ENCODE measurements at places on chromosomes 1 and 21. TPM values are rescaled to one million over a fixed set of nuclear protein-coding genes. Genes with fewer than 3 reads are reported as not detected.
A peak's percentile ranks its signal among the peaks of the same experiment; 100 is the strongest.

Gene EDARADD
- 9.4 TPM for total RNA-seq

DNA sequence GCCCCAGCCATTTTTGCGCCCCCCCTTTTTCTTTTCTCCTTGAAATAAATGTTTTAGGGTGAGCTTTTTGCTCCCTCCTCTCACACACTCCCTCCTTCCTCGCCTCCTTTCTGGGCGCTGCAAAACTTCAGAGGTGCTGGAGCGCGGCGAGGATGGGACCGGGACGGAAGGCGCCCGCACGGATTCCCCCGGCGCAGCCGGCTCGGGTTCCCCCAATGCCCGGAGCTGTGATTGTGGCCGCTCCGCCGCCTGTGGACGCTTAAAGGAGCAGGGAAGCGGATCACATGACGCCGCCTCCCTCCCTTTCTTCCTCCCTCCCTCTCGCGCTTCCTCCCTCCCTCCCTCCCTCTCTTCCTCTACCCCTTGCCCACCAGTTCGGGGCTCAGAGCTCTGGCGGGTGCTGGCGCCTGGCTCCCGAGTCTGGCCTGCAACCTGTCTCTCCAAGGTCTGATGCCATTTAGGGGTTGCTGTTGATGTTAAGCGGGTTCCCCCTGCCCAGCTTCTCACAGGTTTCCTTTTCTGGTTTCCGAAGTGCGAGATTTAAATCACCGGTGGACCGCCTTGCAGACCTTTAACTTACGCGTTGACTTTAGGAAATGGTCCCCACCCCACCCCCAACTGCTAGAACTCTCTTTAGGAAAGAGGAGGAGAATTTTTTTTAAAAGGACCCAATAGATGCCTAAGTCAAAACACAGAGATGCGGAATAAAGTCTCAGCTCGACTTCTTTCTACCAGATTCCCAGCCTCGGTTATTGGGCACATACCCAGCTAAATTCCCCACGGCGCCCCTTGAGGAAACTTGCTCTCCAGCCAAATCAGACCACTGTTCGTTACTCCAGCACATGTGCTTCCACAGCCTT is at the start of gene WLS:
Gene WLS, minus strand, starts transcription at position 235 of the 860 bp plus-strand sequence. Its CDS starts 224 bp downstream, at position 11.
- DNase-seq, result peak; percentile 67
- peaks cover 27% of the 10 kb centered on the region for H3K4me1 ChIP-seq

DNA sequence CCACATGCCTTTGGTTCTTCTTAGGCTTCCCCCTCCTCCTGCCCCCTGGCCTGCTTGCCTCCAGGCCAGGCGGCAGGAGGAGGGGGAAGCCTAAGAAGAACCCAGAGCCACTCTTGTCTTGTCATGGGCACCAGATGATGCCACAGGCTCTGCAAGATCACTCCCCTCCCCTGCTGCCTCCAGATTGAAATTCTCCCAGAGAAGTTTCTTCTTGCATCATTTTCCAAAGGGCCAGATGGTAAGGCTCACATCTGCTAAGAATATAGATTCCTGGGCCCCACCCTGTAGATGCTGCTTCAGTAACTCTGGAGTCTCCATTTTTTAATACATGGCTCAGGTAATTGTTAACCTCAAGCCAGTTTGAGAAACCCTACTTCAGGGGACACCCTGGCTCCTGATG is 60.8 kb downstream of the FAM163A start:
- no peaks in the 10 kb centered on the region for H3K36me3 ChIP-seq
- no peaks in the 10 kb centered on the region for H3K4me1 ChIP-seq
- H3K27ac ChIP-seq, result no peak overlapping the region
- DNase-seq, result no peak

DNA sequence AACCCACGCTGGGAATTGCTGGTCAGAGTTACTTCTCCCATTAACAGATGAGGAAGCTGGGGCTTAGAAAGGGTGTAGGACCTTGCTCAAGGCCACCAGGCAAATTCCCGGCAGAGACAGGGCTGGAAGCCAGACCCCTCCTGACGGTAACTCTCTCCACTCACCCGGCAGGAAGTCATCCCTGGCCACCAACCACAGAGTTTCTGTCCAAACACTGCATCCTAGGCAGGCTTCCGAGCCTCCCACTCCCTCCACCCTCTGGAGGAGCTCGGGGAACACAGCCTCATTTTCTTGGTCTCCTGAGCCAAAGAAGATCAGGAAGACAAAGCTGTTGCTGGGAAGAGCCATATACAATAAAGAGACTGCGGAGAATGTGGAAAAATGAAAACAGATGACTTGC is 25.0 kb upstream of the ZNF436 start:
- H3K4me3 ChIP-seq, result no peak overlapping the region
- no peak overlapping the region for H3K27ac ChIP-seq
- peaks cover 14% of the 10 kb centered on the region for H3K27me3 ChIP-seq
- H3K4me1 ChIP-seq, result peaks cover 17% of the 10 kb centered on the region
- DNase-seq, result no peak

GRCh38 chr1:27555700-27556424 is 48.1 kb downstream of the AHDC1 start:
- peak overlapping the region; percentile 83 for H3K4me3 ChIP-seq
- DNase-seq, result no peak
- peaks cover 6% of the 10 kb centered on the region for H3K27me3 ChIP-seq
- H3K36me3 ChIP-seq, result peaks cover 15% of the 10 kb centered on the region

Gene UAP1
- 20.9 TPM for total RNA-seq

DNA sequence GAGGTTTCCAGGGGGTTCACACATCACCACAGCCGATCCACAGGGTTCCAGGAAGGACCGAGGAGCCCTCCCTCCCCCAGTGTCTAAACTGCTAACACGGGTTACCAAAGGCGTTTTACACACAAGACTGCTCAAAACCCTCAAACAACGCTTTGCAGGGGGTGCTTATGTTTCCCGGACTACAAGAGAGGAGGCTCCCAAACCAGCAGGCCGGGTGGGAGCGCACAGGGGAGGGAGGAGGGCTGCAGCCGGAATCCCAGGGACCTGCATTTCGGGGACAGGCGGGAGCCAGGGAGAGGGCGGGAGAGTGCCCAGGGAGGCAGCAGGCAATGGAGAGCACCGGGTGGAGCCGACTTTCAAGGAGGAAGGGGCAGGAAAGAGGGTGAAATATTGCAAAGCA is 50.8 kb downstream of the ACBD3 start:
- H3K4me1 ChIP-seq, result no peaks in the 10 kb centered on the region
- H3K27ac ChIP-seq, result no peak overlapping the region
- H3K36me3 ChIP-seq, result no peaks in the 10 kb centered on the region
- no peak for DNase-seq
- no peak overlapping the region for H3K4me3 ChIP-seq

- no peak overlapping the region for H3K27ac ChIP-seq
- no peak for DNase-seq
- peaks cover 5% of the 10 kb centered on the region for H3K27me3 ChIP-seq
- peaks cover 6% of the 10 kb centered on the region for H3K4me1 ChIP-seq
- no peaks in the 10 kb centered on the region for H3K36me3 ChIP-seq
Observed at GRCh38 chr1:173507847-173508209, 30.7 kb downstream of the PRDX6 start.

Gene KPRP
- not detected for total RNA-seq

DNA sequence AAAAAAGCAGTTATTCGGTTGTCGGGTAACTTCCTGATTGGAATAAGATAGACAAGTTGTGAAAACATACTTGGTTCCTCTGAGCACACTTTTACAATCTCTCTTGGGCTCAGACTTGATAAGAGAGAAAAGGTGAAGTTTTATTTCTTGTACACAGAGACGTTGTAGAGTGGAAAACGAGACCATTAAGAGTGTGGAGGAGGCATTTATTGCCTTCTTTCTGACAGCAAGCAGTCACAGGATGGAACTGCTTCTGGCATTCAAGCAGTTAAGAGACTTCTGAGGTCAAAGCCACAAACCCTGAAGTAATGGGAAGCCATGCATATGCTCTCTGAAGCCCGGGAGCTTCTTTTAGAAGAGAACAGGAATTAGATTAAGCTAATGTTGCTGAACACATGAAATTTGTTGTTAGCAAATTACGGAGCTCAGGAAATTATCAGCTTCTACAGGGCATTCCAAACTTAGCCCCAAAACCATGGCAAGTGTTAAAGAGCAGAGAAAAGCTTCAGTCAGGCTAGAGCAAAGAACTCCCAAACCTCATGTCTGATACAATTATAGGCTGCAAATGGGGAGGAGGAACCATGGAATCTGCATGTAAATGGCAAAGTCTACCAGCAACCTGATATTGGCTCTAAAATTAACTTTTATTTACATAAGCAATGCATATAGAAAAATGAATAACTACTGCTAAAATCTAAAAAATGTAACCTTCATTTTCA is 26.0 kb downstream of the S1PR1 start:
- H3K27me3 ChIP-seq, result peaks cover 2% of the 10 kb centered on the region
- H3K36me3 ChIP-seq, result no peaks in the 10 kb centered on the region
- no peak for DNase-seq
- H3K27ac ChIP-seq, result peak overlapping the region; percentile 96
- peaks cover 50% of the 10 kb centered on the region for H3K4me1 ChIP-seq
- no peak overlapping the region for H3K4me3 ChIP-seq

GRCh38 chr1:4353090-4353856 is 301.1 kb upstream of the AJAP1 start:
- peaks cover 18% of the 10 kb centered on the region for H3K36me3 ChIP-seq
- no peak overlapping the region for H3K27ac ChIP-seq
- H3K4me1 ChIP-seq, result no peaks in the 10 kb centered on the region
- no peak overlapping the region for H3K4me3 ChIP-seq
- DNase-seq, result no peak

DNA sequence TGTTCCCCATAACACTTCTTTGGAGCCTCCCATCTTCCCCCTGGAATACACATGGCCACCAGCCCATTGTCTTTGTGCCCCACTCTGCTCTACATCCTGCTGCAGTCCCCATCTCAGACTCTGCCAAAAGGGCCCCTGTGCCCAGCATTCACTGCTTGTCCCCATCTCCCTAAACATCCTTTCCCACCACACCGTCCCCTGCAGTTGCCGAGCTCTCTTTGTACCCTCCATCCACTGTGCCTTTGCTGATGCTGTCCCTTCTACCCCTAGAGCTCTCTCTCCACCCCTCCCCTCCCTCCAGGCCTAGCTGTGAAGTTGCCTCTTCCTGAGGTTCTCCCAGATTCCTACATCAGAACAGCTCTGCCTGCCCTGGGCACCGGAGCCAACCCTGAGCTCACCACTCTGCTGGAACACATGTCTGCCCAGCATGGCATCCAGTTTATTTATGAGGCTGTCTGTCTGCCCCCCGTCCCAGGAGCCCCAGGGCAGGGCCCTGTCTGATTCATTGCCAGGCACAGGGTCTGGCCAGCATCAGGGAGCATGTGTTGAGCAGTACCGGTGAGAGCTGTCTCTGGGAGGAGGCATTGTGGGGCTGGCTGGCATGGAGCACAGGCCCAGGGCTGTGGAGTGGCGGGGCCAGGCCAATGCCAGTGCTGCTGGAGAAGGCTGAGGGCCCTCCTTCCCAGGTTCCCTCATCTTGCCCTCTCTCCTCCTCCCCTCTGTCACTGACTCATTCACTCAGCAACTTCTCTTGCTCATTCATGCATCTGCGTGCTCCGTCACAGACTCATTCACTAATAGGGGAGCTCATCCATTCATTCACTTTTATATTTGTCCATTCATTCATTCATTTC is 28.8 kb downstream of the EDN2 start:
- no peak overlapping the region for H3K27ac ChIP-seq
- DNase-seq, result no peak
- H3K4me3 ChIP-seq, result no peak overlapping the region
- peaks cover 4% of the 10 kb centered on the region for H3K36me3 ChIP-seq
- H3K27me3 ChIP-seq, result peaks cover 2% of the 10 kb centered on the region

DNA sequence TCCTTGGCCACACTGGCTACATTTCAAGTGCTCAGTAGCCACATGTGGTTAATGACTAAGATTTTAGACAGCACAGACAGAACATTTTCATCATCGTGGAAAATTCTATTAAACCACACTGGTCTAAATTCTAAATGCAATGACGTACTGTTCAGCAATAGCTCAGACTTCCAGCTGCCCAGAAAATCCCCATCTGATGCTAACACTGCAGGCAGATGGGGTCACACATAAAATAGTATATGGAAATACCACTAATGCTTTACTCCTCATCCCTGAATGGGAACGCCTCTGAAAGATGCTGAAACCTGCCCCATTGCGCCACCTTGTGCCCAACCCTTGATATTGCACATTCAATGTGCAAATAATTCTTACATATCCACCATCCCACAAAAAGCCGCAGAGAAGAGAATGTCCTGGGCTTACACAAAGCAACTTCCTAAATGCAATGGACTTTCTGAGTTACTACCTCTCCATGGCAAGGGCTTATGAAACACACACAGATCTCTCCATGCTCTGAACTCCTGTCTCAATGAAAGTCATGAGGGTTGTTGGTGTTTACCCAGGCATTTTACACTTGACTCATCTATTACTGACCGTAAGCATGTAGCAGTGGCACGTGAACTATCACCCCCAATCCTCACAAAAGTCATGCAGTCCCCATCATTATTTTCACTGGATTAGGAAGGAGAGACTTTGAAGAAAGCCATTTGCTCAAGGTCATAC is 20.3 kb upstream of the SLC5A9 start:
- no peak overlapping the region for H3K27ac ChIP-seq
- peaks cover 42% of the 10 kb centered on the region for H3K4me1 ChIP-seq
- H3K4me3 ChIP-seq, result no peak overlapping the region

DNA sequence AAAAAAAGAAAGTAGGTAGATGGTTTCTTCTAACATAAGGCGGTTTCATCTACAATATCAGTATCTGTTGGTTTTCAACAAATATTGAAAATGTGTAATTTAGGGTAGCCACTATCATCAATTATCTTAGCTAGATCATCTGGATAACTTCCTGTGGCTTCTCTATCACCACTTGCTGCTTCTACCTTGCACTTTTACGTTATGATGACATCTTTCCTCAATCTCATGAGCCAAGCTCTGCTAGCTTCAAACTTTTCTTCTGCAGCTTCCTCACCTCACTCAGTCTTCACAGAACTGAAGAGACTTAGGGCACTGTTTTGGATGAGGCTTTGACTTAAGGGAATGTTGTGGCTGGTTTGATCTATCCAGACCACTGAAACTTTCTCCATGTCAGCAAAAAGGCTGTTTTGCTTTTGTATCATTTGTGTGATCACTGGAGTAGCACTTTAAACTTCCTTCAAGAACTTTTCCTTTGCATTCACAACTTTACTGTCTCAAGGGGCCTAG is 144.9 kb upstream of the HP1BP3 start:
- DNase-seq, result no peak
- no peak overlapping the region for H3K4me3 ChIP-seq
- H3K27me3 ChIP-seq, result peaks cover 9% of the 10 kb centered on the region
- peaks cover 15% of the 10 kb centered on the region for H3K36me3 ChIP-seq

Gene OXCT2
- total RNA-seq, result 0.36 TPM

DNA sequence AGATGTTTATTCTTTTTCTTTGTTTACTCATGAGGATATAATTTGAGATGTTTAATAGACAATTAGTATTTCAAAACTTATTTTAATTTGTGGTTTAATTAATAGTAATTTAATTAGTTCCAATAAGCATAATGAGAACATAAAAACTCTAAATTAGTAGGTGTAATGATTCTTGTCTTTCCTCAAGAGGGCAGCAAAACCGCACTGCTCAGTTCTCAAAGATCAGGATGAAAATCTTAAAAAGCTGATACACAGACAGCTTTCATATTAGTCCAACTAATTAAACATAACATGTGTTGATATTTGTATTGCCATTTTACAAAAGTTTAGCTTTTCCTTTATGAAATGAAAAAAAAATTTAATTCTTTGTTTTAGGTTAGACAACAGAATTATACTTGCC is 106.7 kb upstream of the C21orf91 start:
- H3K36me3 ChIP-seq, result no peaks in the 10 kb centered on the region
- H3K4me3 ChIP-seq, result no peak overlapping the region
- no peaks in the 10 kb centered on the region for H3K4me1 ChIP-seq
- peak; percentile 19 for DNase-seq
